ENCODE measurements at places on chromosomes 1 and 21.

GRCh38 chr1:24865587-24865986 lies 64.5 kb downstream of the RUNX3 start:
- no peak for DNase-seq

GRCh38 chr21:21897275-21897883 lies 899.2 kb downstream of the NCAM2 start:
- DNase-seq = no peak

- no peak for DNase-seq
Measured at GRCh38 chr1:212593821-212594251, 14.7 kb upstream of the ATF3 start.

DNA sequence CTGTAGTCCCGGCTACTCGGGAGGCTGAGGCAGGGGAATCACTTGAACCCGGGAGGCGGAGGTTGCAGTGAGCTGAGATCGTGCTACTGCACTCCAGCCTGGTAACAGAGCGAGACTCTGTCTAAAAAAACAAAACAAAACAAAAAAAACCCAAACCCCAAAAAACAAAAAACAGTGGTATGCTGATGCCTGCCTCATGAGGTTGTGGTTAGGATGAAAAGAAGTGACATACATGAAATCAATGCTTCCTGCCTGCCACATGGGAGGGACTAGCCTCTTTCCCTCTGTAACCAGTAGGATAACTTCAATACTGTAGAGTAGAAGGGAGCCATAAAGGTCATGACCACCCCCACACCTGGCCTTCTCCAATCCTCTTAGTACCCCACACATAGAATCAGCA lies 55.2 kb downstream of the TENT5C start:
- DNase-seq = no peak

DNA sequence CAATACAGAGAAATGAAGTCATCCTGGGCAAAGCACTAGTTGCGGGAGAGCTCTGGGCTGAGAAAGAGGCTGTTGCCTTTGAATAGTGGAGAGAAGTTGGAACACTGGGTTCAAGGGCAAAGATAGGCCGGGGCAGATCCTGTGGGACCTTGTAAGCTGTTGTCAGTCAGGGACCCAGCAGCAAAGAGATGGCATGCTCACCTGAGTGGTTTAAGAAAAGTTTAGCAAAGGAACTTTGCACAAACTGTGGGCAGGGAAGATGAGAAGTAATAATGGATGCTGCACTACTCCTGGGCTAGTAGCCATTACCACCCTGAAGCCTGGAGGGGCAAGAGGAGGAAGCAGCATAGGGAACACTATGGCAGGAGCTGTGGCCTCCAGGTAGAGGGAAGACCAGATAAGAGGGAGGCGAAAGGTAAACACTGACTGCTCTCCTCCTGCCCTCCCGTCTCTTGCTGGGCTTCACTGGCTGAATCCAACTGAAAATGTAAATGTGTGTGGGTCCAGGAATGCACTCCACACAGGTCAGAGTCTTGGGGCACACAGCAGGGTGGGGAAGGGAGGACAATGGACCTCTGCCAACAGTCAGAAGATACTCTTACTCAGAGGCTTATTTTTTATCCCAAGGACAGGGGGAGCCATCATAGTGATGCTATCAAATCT lies 129.2 kb downstream of the PLPP3 start:
- DNase-seq = no peak

Data from SIG-M5 (cell line).